SK-N-DZ (cell line): ENCODE measurements at places on chromosomes 3 and 15.
A peak's percentile ranks its signal among the peaks of the same experiment; 100 is the strongest.

GRCh38 chr3:52851348-52851747, 16.5 kb upstream of the MUSTN1 start:
- peak; percentile 36 for DNase-seq

DNA sequence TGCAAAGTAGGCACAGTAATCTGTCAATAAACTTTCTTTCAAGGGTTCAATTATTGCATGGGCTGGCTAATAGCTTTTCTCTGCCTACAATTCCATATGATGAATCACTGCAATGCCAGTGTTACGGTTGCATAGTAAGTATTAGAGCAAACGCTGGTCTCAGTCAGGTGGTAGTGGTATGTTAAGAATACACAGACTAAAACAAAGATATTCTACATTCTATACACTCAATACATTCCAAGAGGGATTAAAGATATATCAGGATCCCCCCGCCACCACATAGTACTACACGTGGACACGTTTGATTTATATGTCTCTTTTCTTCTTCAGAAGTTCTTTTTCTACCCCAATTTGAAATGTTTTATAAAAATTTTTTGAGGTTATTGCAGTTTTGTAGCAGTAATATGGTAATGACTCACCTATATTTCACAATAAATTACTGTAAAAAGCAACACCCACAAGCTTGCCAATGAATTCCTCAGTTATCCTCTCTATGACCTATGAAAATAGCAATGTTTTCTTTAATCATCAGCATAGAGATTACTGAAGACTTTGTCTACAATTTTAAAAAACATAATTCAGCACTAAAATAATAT, 68.2 kb downstream of the CD200R1L start:
- no peak for DNase-seq

DNA sequence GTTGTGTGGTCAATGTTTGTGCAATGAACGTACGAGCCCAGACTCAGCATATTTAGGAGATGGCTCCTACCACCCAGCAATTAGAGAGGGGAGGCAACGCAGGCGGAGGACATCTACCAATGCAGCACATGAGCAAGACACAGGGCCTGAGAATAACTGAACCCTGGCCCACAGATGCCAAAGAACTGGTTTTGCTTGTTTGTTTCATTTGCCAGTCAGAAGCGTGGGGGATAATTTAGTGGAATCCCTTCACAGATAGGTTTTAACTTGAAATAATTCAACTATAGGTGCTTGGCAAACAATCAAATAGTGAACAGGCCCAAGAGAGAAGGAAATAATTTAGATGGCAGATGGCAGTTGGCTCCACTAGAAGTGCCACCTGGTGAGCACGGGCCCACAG, 54.8 kb downstream of the LIPC start:
- DNase-seq, result no peak

DNA sequence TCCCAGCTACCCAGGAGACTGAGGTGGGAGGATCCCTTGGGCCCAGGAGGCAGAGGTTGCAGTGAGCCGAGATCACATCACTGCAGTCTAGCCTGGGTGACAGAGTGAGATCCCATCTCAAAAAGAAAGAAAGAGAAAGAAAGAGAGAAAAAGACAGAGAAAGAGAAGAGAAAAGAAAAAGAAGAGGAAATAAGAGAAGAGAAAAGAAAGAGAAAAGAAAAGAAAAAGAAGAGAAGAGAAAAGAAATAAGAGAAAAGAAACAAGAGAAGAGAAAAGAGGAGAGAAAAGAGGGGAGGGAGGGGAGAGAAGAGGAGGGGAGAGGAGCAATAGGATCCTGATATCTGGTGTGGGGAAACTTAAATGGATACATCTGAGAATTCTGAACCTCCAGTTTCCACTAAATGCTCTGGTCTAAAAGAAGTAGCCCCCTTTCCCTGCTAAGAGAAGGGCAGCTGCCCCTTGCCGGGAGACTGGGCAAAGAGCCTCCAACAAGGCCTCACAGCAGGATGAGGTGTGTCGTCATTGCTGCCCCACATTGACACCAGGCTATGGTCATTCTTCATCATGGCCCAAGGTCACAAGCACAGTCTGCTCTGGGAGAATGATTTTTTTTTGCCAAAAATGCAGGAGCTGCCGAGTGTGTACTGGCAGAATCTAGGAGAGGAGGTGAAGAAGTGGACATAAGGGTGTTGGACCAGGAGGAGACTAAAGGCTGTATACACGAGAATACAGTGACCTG, 21.1 kb upstream of the COMMD4 start:
- DNase-seq, result no peak

DNA sequence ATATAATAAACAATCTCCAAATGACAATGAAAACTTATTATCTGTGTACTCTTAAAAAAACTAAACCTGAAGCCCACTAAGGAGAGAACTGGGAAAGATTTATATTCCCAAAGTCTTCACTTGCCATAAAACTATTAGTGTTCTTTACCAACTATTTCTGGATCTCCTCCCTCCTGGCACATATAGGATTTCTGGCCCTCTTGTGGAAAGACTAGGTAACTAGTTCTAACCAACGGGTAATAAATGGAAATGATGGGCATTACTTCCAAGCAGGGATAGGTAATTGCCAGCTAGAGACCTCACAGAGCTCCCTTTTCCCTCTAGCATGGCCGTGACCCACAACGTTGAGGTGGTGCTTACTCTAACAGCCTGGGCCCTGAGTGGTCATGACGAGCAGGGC, 110.1 kb downstream of the DNAH12 start:
- DNase-seq, result peak; percentile 8

- no peak for DNase-seq
Observed at GRCh38 chr3:11950576-11950975, 53.6 kb upstream of the SYN2 start.

DNA sequence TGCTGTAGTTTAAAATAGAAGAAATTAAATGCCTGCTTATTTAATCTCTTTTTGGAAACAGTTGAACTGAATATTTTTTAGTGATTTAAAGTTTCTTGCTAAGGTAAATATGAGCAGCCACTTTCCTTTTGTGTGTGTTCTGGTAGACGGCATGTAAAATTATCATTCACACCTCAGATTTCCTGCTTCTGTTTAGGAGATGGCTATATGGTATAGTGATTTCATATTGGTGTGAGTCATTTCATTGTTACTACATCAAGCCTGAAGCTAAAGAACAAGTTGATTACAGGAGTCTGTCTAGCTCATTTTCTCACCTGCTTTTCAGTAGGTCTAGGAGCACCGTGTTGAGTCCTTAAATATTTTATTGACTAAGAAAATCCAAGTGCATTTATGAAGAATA, 2.2 kb downstream of the LRCH3 start:
- no peak for DNase-seq

- DNase-seq, result peak; percentile 35
Observed at GRCh38 chr15:77819851-77820728, 187.4 kb upstream of the LINGO1 start.

GRCh38 chr3:116492379-116492778, 47.1 kb upstream of the LSAMP start:
- no peak for DNase-seq

- DNase-seq, result no peak
Observed at GRCh38 chr3:57959423-57960173, 48.6 kb upstream of the FLNB start.
